ENCODE measurements at places on chromosomes 12 and 14.

DNA sequence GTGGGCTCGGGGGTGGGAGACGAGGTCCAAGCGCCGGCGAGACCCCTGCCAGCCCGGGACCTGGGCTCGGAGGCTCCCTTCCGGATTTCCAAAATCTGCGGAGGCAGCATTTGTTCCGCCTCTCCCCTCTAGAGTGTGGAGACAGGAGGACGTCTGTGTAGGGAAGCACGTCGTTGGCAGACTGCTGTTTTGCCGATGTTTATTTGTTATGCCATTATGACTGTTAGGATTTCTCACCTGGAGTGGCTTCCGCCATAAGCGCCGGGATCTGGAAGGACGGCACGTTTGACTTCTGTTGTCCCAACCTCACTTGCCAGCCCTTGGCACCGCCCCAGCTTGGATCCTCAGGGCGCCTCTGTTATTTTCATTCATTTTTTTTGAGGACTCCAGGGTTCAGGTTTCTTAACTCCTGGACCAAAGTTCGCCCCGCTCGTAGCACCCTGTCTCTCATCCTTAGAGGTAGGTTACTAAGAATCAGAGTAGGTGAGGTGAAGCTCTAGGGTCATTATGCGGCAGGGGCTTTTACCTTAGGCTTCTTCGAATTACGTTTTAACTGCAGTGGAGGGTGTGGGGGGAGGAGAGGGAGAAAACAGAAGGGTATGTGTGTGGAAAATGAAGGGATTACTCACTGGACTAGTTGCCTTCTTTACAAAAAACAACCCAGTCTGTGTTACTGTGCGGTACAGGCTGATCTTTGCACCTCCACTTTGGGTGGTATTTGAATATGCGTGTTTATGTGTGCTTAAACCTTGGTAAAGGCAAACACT, 547 bp upstream of the PYGL start:
- no peak for DNase-seq

GRCh38 chr14:104784846-104785707, 10.5 kb downstream of the AKT1 start:
- no peak for DNase-seq

DNA sequence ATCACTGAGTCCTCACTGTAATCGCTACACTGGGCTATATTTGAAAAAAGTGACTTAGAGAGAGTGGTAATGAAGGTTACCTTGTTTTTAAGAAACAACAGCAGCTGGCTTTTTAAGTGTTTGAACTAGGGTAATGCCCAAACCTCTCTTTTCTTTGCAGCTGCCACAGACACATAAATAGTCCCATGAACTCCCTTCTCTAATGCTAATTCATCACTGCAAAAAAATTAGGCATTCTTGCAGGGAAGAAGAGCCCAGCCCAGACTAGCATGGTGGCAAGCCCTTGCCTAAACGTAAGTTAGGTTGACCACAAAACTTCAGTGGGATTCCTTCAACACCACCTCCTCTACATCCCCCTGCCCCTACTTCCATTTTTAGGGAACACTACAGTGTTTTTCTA, 17.9 kb upstream of the MED6 start:
- DNase-seq: no peak

GRCh38 chr14:102008891-102009290, 44.5 kb downstream of the DYNC1H1 start:
- DNase-seq: no peak

DNA sequence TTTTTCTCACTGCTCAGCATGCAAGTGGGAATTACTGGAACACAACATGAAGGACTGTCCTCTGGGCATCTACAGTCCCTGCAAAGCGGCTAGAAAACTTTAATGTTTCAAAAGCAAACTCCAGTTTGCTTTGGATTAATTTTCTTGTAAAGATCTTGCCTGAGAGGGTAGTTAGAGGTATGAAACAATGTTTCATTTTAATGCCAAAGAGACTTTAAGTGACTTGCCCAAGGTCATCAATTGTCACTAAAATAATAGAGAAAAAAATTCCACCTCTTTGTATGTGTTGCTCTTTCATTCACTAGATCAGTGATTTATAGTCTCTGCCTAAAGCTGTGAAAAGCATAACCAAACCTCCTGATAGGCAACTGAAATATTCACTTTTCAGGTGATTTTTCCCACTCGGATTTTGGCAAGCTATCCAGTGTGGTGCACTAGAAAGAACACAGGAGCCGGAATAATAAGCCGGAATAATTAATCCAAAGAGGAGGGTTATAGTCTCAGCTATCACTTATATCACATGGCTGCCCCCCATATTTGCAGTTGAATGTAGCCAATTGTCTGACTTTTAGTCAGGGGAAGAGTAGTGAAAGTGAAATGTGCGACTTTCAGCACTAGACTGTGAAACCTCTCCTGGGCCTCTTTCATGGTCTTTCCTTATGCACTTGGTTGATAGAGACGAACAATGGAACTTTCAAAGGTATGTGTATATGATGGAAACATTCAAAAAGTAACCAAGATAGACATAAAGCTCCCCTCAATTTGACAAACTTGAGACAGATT, 107.7 kb downstream of the SLC6A15 start:
- DNase-seq: no peak

DNA sequence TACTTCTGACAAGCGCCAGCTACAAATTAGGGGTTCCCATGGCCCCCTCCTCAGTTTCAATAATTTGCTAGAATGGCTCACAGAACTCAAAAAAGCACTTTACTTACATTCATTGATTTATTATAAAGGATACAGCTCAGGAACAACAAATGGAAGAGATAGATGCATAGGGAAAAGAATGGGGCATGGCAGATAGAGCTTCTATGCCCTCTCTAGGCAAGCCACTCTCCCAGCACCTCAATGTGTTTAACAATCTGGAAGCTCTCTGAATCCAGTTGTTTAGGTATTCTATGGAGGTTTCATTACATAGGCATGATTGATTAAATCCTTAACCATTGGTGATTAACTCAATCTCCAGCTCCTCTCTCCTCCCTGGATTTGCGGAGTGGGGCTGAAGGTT, 184.5 kb upstream of the DAAM1 start:
- DNase-seq: no peak

GRCh38 chr12:58007875-58008274, 66.5 kb downstream of the ATP23 start:
- DNase-seq: no peak

DNA sequence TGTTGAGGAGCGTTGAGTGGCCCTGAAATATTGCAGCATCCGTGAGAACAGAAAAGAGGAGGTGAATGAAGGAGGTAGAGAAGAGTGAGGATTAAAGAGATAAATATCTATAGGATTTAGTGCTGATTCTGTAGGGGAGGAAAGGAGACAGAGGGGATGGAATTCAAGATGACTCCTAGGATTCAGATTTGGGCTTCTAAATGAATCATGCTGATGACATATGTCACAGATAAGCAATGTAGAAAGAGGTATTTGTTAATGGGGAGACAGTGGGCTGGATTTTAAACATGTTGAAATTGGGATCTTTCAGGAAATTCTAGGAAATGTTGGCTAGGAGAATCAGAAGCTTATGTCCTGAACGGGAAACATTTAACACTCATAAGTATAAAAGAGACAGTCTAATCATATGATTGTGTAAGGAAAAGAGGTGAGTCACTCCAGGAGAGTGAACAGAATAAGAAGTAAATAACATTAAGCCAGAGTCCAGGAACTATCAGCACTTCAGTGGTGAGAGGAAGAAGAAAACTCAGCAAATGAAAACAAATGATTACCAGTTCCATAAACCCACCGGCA, 58.1 kb upstream of the DIO2 start:
- no peak for DNase-seq

DNA sequence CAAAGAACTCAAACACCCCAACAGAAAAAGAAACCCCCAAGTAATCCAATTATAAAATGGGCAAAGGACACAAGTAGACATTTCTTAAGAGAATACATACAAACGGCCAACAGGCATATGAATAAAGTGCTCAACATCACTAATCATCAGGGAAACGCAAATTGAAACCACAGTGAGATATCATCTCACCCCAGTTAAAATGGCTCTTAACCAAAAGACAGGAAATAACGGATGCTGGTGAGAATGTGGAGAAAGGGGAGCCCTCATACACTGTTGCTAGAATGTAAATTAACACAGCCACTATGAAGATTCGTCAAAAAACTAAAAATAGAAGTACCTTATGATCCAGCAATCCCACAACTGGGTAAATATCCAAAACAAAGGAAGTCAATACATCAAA, 52.4 kb downstream of the CLMN start:
- DNase-seq: no peak

GRCh38 chr14:75865531-75865930, 116.3 kb downstream of the TGFB3 start:
- no peak for DNase-seq

DNA sequence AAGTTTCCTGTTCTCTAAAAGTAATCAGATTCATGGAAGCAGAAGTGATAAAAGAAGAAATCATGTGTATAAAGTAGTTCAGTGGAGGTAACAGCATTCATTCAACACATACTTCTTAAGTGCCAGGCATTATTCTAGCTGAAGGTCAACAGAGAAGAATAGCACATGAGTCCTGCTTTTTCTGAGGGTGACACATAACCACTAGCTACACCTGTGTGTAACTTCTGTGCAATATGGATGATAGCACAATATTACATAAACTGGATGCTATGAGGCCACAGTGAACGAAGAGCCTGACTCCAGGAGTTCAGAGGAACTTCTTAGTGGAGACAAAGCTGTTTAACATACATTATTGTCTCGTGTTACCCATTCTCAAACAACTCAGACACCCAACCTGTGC, 114.3 kb upstream of the PCED1B start:
- no peak for DNase-seq

DNA sequence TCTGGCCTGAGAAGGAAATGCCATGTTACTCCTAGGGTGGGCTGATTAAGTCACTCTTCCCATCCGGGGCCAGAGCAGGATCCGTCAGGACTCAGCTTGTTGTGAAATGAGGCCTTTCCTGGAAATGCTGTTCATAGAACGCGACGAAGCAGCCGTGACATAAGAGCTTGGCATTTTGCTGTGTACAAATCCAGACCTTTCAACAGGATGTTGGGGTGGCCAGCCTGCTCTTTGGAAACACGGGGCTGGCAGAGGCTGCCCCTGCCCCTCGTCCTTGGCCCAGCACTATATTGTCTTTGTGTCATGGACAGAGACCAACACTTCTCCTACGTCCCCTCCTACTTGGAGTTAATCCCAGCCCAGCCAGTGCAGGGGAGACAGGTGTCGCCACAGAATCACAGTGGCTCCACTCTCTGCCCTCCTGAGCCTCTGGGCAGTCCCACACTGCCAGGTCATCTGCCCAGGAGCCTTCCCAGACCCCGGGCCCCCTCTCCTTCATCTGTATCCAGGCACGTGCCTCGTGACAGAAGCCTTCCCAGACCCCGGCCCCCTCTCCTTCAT, 18.6 kb upstream of the EIF5 start:
- DNase-seq: no peak

GRCh38 chr12:114238808-114239207, 167.1 kb downstream of the TBX5 start:
- no peak for DNase-seq

- no peak for DNase-seq
Measured at GRCh38 chr14:22492622-22493542, 96.1 kb downstream of the DAD1 start.

GRCh38 chr12:51949342-51950030, 2.0 kb upstream of the ACVR1B start:
- no peak for DNase-seq

GRCh38 chr14:94051115-94051514, 25.0 kb downstream of the OTUB2 start:
- no peak for DNase-seq

GRCh38 chr14:20603813-20604690, 12.9 kb upstream of the RNASE12 start:
- no peak for DNase-seq
